ENCODE measurements at places on chromosomes 7 and 10. TPM values are rescaled to one million over a fixed set of nuclear protein-coding genes. Genes with fewer than 3 reads are reported as not detected.

NUTM2E gene
- 0.13 TPM for polyA plus RNA-seq

RTKN2 gene
- polyA plus RNA-seq: 0.68 TPM

COMTD1 gene
- 46.4 TPM for polyA plus RNA-seq

LIPM gene
- polyA plus RNA-seq: not detected

CYP17A1 gene
- not detected for polyA plus RNA-seq

CTAGE8 gene
- polyA plus RNA-seq: 3.6 TPM

IL6 gene
- 3.4 TPM for polyA plus RNA-seq

FAM180A gene
- not detected for polyA plus RNA-seq

FEZF1 gene
- 0.19 TPM for polyA plus RNA-seq

ANKRD30A gene
- polyA plus RNA-seq: not detected

ZNF853 gene
- polyA plus RNA-seq: 6.6 TPM

GNAT3 gene
- not detected for polyA plus RNA-seq

AKR1D1 gene
- 8.1 TPM for polyA plus RNA-seq

TBATA gene
- polyA plus RNA-seq: not detected

IKZF1 gene
- 0.52 TPM for polyA plus RNA-seq

KCTD7 gene
- 6.9 TPM for polyA plus RNA-seq

CLRN3 gene
- 13.5 TPM for polyA plus RNA-seq

CNPY4 gene
- polyA plus RNA-seq: 21.3 TPM

CTNNA3 gene
- polyA plus RNA-seq: 19.7 TPM

C10orf67 gene
- polyA plus RNA-seq: not detected

CRYGN gene
- polyA plus RNA-seq: 0.24 TPM

CPVL gene
- 36.4 TPM for polyA plus RNA-seq

KAZALD1 gene
- 18.2 TPM for polyA plus RNA-seq

TDRD1 gene
- not detected for polyA plus RNA-seq

GTF2IRD1 gene
- 46.7 TPM for polyA plus RNA-seq

COL1A2 gene
- 2,013 TPM for polyA plus RNA-seq

C7orf57 gene
- not detected for polyA plus RNA-seq

SPDYE2 gene
- polyA plus RNA-seq: 3.7 TPM

PRSS2 gene
- polyA plus RNA-seq: 273 TPM

DDC gene
- polyA plus RNA-seq: 37.8 TPM

TNS3 gene
- 30.0 TPM for polyA plus RNA-seq

NPSR1 gene
- not detected for polyA plus RNA-seq

MKX gene
- 0.10 TPM for polyA plus RNA-seq

FAM237B gene
- not detected for polyA plus RNA-seq

GOLGA7B gene
- 0.15 TPM for polyA plus RNA-seq

MUC3A gene
- polyA plus RNA-seq: 9.4 TPM

ERVW-1 gene
- polyA plus RNA-seq: 0.23 TPM

CFAP46 gene
- polyA plus RNA-seq: 1.5 TPM

KIAA1217 gene
- 36.7 TPM for polyA plus RNA-seq

ELFN1 gene
- polyA plus RNA-seq: 5.5 TPM

SLC29A3 gene
- 12.0 TPM for polyA plus RNA-seq

NEBL gene
- polyA plus RNA-seq: 9.9 TPM

SPDYE18 gene
- polyA plus RNA-seq: 0.61 TPM

EMX2 gene
- polyA plus RNA-seq: not detected

CYREN gene
- polyA plus RNA-seq: 53.5 TPM

MYOZ1 gene
- polyA plus RNA-seq: 1.3 TPM

WNT16 gene
- 0.58 TPM for polyA plus RNA-seq

ZNF365 gene
- 0.28 TPM for polyA plus RNA-seq

TEX47 gene
- not detected for polyA plus RNA-seq

NACAD gene
- polyA plus RNA-seq: 3.9 TPM

GPER1 gene
- polyA plus RNA-seq: 9.1 TPM

SLC29A4 gene
- 32.6 TPM for polyA plus RNA-seq

TEX36 gene
- polyA plus RNA-seq: not detected

NAMPT gene
- polyA plus RNA-seq: 71.8 TPM

CHST15 gene
- 4.4 TPM for polyA plus RNA-seq

OR2A7 gene
- polyA plus RNA-seq: 1.6 TPM
